ENCODE measurements at places on chromosomes 7 and 10. TPM values are rescaled to one million over a fixed set of nuclear protein-coding genes. Genes with fewer than 3 reads are reported as not detected.
A peak's percentile ranks its signal among the peaks of the same experiment; 100 is the strongest.

GRCh38 chr7:35313575-35313974 is 59.7 kb upstream of the TBX20 start:
- no peaks in the 10 kb centered on the region for H3K27me3 ChIP-seq
- no peak overlapping the region for H3K4me3 ChIP-seq
- no peak overlapping the region for H3K27ac ChIP-seq
- H3K36me3 ChIP-seq, result no peaks in the 10 kb centered on the region

DNA sequence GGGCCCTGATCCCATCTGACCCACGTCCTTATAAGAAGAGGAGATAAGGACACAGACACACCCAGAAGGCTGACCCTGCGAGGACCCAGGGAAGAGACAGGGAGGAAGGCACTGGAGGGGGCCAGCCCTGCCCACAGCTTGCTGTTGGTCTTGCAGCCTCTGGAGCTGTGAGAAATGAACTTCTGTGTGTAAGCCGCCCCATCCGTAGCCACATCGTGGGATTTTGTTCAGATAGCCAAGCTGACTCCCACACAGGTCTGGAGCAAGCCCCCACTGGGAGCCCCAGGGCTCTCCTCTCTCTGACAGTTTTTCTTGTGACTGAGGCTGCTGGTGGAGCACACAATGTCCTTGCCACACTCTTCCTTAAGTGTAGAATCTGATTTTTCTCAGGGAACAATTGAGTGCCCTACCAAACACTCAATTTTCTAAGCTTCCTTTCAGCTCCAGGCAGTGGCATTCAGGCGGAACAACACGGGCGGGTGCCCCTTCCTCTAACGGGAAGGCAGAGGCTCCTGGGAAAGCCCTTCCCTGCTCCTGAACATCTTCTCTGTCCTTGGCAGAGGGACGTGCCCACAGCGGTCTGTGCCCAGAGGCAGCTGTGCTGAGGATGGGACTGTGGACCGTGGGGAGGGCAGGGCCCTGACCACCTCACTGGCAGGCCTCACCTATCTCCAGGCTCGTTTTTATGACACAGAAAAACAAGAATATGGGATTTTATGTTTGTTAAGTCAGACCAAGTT is 160.6 kb upstream of the SHH start:
- peaks cover 63% of the 10 kb centered on the region for H3K27me3 ChIP-seq
- no peaks in the 10 kb centered on the region for H3K36me3 ChIP-seq
- H3K4me3 ChIP-seq, result no peak overlapping the region
- no peak for DNase-seq
- H3K27ac ChIP-seq, result no peak overlapping the region

DNA sequence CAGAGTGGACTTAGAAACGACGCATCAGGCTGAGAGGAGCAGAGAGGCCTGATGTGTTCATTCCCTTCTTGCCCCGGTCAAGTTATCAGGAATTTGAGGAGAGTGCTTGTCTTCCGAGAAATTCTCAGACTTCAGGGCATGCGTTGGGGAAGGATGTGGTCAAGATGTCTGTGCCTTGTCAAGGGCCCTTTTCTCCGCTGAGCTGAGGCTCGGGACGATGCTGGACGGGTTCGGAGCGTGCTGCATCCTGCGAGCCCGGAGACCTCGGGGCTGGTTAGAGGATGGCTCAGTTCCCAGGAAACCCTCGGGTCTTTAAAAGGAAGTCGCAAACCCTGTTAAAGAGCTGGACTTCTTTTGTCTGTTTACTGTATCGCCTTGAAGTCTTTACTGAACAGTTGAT is 325.4 kb downstream of the ADARB2 start:
- no peaks in the 10 kb centered on the region for H3K36me3 ChIP-seq
- no peak overlapping the region for H3K4me3 ChIP-seq
- H3K27me3 ChIP-seq, result peaks cover 54% of the 10 kb centered on the region
- H3K4me1 ChIP-seq, result no peaks in the 10 kb centered on the region
- no peak overlapping the region for H3K27ac ChIP-seq
- no peak for DNase-seq

- no peaks in the 10 kb centered on the region for H3K27me3 ChIP-seq
- no peaks in the 10 kb centered on the region for H3K36me3 ChIP-seq
- H3K4me3 ChIP-seq, result no peak overlapping the region
- H3K4me1 ChIP-seq, result no peaks in the 10 kb centered on the region
- no peak overlapping the region for H3K27ac ChIP-seq
Observed at GRCh38 chr10:30528429-30528786, 94.4 kb downstream of the MAP3K8 start.

GRCh38 chr10:9239298-9239697 is 1184.8 kb downstream of the GATA3 start:
- no peaks in the 10 kb centered on the region for H3K4me1 ChIP-seq
- no peaks in the 10 kb centered on the region for H3K36me3 ChIP-seq
- no peak overlapping the region for H3K4me3 ChIP-seq
- DNase-seq, result peak; percentile 49

- H3K36me3 ChIP-seq, result no peaks in the 10 kb centered on the region
- H3K4me3 ChIP-seq, result no peak overlapping the region
- H3K27me3 ChIP-seq, result no peaks in the 10 kb centered on the region
- no peak overlapping the region for H3K27ac ChIP-seq
Observed at GRCh38 chr7:46150202-46150601, 229.1 kb upstream of the IGFBP3 start.

DNA sequence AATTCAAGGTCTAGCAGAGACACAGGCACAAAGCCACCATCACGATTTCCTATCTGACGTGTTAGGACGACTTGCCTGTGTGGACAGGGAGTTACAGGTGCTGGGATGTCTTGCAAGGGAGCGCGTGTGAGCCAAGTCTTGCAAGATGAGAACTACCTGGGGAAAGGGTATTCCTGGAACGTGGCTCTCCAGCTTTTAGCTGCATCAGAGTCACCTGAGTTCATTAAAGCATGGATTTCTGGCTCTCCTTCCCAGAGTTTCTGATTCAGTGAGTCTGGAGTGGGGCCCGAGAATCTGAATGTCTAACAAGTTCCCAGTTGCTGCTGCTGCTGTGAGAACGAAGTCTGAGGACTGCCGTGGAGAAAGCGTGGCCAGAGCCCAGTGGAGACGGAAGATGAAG is 30.0 kb upstream of the RNF32 start:
- H3K36me3 ChIP-seq, result no peaks in the 10 kb centered on the region
- H3K4me3 ChIP-seq, result no peak overlapping the region
- H3K27me3 ChIP-seq, result peaks cover 47% of the 10 kb centered on the region
- H3K4me1 ChIP-seq, result no peaks in the 10 kb centered on the region
- no peak overlapping the region for H3K27ac ChIP-seq

GRCh38 chr7:90190995-90191394 is 20.5 kb upstream of the STEAP2 start:
- H3K4me1 ChIP-seq, result no peaks in the 10 kb centered on the region
- no peaks in the 10 kb centered on the region for H3K27me3 ChIP-seq
- H3K27ac ChIP-seq, result no peak overlapping the region

GRCh38 chr10:76037531-76038155 is 606.2 kb downstream of the LRMDA start:
- DNase-seq, result no peak
- H3K27ac ChIP-seq, result no peak overlapping the region
- H3K4me3 ChIP-seq, result no peak overlapping the region
- no peaks in the 10 kb centered on the region for H3K4me1 ChIP-seq

GRCh38 chr10:107025676-107026075 is 138.8 kb downstream of the SORCS1 start:
- H3K4me3 ChIP-seq, result no peak overlapping the region
- no peak for DNase-seq
- no peak overlapping the region for H3K27ac ChIP-seq
- H3K36me3 ChIP-seq, result no peaks in the 10 kb centered on the region

DNA sequence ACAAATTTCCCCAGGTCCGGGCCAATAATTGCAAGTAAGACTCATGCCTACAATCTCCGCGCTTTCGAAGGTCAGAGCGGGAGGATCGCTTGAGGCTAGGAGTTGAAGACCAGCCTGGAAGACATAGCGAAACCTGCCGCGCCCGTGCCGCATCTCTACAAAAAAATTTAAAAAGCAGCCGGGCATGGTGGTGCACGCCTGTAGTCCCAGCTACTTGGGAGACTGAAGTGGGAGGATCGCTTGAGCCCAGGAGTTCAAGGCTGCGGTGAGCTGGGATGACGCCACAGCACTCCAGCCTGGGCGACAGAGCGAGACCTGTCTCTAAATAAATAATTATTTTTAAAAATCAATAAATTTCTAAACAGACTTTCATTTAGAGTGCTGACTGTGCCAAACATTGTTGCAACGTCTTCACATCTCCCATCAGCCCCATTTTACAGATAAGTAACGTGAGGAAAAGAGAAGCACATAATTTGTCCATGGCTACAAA is 494 bp upstream of the CFAP43 start:
- H3K36me3 ChIP-seq, result no peaks in the 10 kb centered on the region
- peaks cover 10% of the 10 kb centered on the region for H3K27me3 ChIP-seq
- peak overlapping the region; percentile 70 for H3K4me3 ChIP-seq
- no peak for DNase-seq

DNA sequence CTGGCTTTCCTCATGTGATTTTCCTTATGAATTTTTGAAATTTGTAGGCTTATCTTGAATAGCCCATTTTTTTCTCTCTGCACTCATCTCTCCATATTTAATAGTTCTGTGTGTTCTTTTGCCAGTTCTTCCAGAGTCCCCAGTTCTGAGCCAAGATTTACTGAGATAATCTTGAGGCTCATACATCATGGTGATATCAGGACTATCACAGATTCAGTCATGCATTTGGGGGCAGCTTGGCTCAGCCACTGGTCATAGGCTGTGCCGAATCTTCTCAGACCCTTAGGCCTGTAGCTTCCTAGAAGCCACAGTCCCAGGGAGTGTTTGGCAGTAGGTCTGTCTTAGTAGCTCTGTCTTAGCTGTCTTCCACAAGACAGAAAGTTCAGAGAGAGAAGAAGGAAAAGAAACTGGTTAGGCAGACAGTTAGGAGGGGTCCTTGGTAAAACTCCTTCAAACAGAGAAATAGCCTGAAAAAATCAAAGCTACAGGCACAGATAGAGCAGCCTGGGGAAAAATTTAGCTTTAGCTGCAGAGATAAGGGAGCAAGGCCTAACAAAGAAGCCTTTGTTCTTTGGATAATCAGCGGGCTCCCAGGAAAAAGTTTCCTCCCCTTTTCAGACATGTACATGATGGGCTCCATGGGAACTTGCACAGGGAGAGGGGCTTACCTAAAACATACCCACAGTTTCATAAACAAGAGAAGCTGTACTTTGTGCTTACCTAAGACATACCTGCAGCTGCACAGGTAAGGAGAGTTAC is 29.1 kb downstream of the FAS start:
- no peak for DNase-seq
- H3K27me3 ChIP-seq, result no peaks in the 10 kb centered on the region
- H3K4me3 ChIP-seq, result no peak overlapping the region
- H3K4me1 ChIP-seq, result no peaks in the 10 kb centered on the region
- H3K36me3 ChIP-seq, result peaks cover 43% of the 10 kb centered on the region

DNA sequence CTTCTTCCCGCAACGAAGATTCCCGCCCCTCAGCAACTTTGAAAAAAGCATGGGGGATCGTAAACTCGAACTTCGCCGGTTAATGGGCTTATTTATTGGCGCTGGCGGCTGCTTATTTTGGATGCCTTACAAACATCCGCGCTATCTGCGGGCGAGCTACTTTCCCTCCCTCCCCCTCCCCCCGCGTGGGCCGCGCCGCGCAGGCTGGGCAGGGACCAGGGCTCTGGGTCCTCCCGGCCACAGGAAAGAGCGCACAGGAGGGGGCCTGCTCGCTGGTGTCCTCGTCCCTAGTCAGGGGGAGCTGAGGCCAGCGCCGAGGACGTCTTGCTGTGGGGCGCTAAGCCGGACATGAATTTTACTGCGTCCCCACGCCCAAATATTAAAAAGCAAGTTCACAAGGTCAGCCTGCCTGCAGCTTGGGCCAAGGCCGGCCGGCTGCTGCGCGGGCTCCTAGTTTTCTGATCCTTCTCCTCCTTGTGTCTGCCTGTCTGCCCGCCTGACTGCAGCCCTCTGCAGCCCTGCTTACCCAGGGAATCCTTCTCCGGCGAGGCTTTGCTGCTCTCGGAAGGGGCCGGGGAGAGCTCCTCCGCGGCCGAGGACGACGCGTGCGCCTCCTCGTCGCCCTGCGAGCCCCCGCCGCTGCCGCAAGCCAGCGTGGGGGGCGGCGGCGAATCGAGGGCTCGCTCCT is 1.2 kb downstream of the HOXA10 start:
- no peak overlapping the region for H3K27ac ChIP-seq
- H3K4me3 ChIP-seq, result peak overlapping the region; percentile 41
- DNase-seq, result peak; percentile 35
- H3K27me3 ChIP-seq, result peaks cover 85% of the 10 kb centered on the region
- H3K4me1 ChIP-seq, result peaks cover 7% of the 10 kb centered on the region

DNA sequence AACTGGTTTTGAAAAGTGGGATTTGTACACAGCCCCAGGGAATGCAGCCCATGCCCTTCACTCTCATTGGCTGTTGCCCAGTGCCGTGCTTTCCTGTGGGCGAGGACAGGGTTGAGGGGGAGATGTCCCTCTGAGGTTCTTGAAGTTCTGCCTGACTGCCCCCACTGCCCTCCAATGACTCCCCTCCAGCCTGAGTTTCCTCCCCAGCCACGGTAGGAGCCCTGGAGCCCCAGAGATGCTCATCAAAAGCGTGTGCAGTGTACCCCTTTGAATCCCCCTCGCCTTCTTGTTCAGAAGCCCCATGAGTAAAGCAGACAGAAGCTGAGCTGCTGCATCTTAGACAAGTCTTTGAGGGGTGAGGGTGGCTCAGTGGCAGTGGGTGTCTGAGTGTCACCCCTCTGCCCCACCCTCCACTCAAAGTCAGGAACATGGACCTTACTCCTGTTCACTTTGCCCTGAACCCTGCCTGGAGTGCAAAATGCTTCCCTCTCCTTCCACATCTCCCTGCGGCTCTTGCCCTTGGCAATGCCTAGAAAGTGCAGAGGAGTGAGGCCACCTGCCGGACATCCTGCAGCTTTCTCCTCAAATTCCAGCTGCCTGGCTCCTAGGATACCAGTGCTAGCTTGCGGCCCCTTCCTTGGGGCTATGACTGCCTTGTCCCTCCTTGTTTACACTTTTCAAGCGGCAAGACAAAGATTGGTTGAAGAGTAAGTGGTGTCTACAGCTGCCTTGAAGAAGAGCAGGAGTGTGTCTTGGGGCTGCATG is 19.9 kb downstream of the FAM241B start:
- H3K27ac ChIP-seq, result no peak overlapping the region
- DNase-seq, result no peak

GRCh38 chr10:62738916-62739315 is 65.6 kb upstream of the ADO start:
- no peak overlapping the region for H3K4me3 ChIP-seq
- H3K36me3 ChIP-seq, result no peaks in the 10 kb centered on the region
- no peaks in the 10 kb centered on the region for H3K4me1 ChIP-seq

GRCh38 chr7:157460721-157461120 is 123.9 kb downstream of the DNAJB6 start:
- peaks cover 6% of the 10 kb centered on the region for H3K4me1 ChIP-seq
- H3K27ac ChIP-seq, result no peak overlapping the region
- no peak overlapping the region for H3K4me3 ChIP-seq

PNLIP gene
- not detected for total RNA-seq

TAC1 gene
- total RNA-seq, result 1.1 TPM

C10orf53 gene
- total RNA-seq, result not detected

CLIP2 gene
- total RNA-seq, result 28.9 TPM

MMD2 gene
- total RNA-seq, result not detected

C7orf57 gene
- not detected for total RNA-seq

LIPK gene
- not detected for total RNA-seq

OPN4 gene
- not detected for total RNA-seq

TMEM236 gene
- total RNA-seq, result 0.06 TPM

CALML3 gene
- total RNA-seq, result not detected

Data from A673 (cell line).